Activated CD8-positive, alpha-beta memory T cell treated with anti-CD3 and anti-CD28 coated beads for 48 hours (primary cell): ENCODE measurements at places on chromosomes 6 and 20.

- DNase-seq: peak; percentile 40
Measured at GRCh38 chr6:31128093-31128676, 7.9 kb upstream of the CDSN start.

GRCh38 chr6:31430449-31430848 lies 27.1 kb downstream of the MICA start:
- no peak for DNase-seq

DNA sequence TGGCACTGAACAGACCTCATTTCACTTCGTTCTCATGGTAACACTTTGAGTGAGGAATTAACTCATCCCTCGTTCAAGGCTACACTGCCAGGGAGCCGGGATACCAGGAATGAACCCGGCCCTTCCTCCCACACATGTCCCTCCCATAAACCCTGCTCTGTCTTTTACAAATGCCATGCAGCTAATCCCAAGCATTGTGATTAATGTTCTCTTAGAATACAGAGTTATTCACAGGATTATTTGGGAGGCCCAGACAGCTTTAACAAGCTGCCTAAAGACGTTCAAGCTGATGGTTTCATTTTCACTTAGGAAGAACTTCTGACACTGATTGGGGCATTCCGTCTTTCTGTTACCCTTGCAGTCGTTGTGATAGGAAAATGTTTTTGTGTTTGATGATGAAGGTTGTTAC lies 42.5 kb upstream of the CD83 start:
- DNase-seq: no peak

DNA sequence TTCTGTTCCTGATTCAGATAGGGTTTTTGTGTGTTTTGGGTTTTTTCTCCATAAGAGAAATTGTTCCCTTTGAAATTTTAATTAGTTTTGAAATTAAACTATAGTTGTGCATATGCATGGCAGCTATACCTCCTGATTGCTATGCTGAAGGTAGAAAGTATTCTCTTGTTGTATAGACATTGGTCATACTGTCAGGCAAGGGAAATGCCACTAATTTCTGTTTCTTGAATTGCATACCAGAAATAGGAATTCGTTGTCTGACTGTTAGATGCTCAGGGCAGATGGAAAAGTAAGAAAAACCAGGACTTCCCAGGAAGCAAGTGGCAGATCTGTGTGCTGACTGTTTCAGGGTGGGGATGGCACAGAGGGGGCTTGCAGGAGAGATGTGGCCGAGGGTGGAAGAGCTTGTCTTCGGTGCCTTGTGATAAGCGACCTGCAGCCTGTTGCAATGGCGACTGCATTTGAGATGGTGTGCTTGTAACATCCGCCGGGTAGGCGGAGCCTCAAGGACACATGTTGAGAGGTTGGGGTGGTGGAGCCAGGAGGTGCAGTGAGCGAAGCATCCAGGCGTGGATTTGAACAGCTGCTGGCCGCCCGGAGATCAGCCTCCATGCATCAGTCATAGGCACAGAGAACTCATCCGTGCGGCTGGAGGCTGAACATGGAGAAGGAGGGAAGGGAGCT lies 42.8 kb downstream of the RREB1 start:
- no peak for DNase-seq

DNA sequence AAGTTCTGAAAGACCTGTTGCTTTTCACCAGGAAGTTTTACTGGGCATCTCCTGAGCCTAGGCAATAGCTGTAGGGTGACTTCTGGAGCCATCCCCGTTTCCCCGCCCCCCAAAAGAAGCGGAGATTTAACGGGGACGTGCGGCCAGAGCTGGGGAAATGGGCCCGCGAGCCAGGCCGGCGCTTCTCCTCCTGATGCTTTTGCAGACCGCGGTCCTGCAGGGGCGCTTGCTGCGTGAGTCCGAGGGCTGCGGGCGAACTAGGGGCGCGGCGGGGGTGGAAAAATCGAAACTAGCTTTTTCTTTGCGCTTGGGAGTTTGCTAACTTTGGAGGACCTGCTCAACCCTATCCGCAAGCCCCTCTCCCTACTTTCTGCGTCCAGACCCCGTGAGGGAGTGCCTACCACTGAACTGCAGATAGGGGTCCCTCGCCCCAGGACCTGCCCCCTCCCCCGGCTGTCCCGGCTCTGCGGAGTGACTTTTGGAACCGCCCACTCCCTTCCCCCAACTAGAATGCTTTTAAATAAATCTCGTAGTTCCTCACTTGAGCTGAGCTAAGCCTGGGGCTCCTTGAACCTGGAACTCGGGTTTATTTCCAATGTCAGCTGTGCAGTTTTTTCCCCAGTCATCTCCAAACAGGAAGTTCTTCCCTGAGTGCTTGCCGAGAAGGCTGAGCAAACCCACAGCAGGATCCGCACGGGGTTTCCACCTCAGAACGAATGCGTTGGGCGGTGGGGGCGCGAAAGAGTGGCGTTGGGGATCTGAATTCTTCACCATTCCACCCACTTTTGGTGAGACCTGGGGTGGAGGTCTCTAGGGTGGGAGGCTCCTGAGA lies at the start of gene HFE:
TSS of gene HFE (plus strand) at position 146 of the 832 bp plus-strand sequence. CDS start at position 158, 12 bp downstream.
- peak; percentile 9 for DNase-seq

- DNase-seq: no peak
Measured at GRCh38 chr20:24070679-24071078, 82.1 kb upstream of the GGTLC1 start.

GRCh38 chr20:49727894-49728885 lies 14.5 kb upstream of the B4GALT5 start:
- no peak for DNase-seq

GRCh38 chr6:36219081-36219480 lies 22.5 kb downstream of the BRPF3 start:
- no peak for DNase-seq

DNA sequence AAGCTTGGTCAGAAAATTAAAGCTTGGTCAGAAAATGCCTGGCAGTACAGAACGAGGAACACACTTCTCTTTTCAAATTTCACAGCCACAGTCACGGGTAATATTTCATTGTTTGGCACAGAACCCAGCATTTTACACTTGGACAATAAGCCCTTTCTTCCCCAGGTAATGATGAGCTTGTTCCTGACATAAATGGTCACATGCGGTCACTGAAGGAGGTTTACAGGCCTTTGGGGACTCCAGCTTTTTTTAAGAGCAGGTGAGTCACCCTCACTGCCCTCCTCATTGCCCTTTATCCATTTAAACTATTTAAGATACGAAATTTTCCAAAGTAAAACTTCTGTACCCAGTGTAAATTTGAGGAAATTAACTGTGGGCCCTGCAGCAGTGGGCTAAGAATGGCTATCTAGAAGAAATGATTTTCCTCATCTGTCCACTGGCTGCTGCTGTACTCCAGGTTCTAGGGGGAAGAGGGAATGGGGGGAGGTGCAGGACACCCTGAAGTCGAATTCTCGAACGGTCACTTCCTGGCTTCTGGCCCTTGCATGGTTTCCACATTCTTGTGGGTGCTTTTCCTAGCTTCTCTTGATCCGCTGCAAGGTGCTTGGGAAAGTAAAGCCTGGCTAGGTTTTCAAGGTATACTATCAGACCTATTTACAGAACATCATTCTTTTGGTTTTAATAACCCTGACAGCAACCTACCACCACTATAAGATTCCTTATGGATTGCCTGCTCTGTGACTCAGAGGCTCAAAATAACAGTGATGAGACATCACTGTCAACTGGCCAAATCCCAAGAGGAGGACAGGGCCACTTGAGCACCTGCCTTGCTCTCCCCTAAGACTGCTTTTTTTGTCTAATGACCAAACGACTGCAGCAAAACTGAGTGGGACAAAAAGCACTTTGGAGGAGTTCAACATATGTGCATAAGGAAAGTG lies 75.8 kb downstream of the PREP start:
- no peak for DNase-seq

DNA sequence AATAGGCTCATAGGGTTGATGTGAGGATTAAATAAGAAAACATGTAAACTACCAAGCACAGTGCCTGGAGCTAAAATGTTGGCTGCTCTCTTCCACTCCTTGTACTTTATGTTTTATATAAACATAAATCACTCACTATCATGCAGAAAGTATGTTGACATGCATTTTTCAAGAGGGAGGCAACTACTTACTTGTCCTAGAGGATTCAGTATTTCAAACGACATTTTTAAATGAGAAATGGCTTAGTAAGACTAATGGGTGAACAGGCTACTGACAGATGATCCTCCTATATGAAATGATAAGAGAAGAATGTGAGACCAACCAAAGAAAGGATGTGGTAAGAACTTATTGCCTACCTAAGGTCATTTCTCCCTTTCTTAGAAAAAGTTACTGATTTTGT lies 21.0 kb downstream of the LATS1 start:
- no peak for DNase-seq

GRCh38 chr6:63821442-63821841 lies 185.8 kb downstream of the PHF3 start:
- no peak for DNase-seq

- DNase-seq: no peak
Measured at GRCh38 chr20:16438100-16438499, 135.1 kb downstream of the KIF16B start.

GRCh38 chr6:135831016-135831415 lies 20.5 kb upstream of the PDE7B start:
- DNase-seq: no peak

DNA sequence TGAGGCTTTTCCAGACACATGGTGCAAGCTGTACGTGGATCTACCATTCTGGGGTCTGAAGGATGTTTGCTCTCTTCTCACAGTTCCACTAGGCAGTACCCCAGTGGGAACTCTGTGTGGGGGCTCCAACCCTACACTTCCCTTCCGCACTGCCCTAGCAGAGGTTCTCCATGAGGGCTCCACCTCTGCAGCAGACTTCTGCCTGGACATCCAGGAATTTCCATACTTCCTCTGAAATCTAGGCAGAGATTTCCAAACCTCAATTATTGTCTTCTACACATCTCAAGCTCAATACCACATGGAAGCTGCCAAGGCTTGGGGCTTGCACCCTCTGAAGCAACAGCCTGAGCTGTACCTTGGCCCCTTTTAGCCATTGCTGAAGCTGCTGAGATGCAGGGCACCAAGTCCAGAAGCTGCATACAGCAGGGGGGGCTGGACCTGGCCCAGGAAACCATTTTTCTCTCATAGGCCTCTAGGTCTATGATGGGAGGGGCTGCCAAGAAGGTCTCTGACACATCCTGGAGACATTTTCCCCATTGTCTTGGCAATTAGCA lies 11.6 kb downstream of the PDSS2 start:
- no peak for DNase-seq

DNA sequence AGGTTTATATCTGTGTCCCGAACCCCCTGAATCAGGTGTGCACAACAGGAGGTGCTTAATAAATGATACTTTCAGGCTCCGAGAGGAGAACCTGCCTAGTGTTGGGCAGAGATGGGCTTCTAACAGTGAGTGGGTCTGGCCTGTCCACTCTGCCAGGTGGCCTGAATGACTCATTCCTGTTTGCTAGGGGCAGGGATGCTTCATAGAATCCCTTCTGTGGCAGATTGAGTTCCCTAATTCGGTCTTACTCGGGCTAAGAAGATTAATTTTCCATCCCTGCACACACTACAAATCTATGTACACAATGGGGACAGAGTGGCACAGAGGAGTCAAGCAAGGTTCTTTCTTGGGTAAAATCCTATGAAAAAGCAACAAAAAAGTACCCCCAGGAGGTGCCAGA lies 19.8 kb downstream of the SDC4 start:
- DNase-seq: no peak

DNA sequence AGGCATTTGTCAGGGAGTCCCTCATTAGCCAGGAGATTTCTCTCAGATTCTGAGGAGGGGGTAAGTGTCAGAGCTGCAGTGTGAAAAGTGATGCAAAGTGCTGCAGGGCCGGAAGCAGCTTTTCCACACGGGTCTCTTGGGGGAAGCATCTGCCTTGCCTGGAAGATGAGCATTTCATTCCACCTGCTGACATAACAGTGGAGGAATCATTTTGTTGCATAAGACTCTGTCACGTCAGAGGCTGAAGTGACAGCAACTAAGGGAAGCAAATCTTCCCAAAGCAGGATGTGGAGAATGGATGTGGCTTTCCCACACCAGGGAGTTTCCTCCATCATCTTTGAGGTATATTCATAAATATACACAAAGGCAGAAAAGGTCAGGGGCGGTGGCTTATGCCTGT lies 22.8 kb downstream of the DCBLD1 start:
- DNase-seq: no peak
